ENCODE measurements at places on chromosomes 2 and 18. TPM values are rescaled to one million over a fixed set of nuclear protein-coding genes. Genes with fewer than 3 reads are reported as not detected.

FOXD4L1 gene
- total RNA-seq: 0.44 TPM

CD8A gene
- total RNA-seq: 2.0 TPM

NCKAP5 gene
- total RNA-seq: 10.5 TPM

DNA sequence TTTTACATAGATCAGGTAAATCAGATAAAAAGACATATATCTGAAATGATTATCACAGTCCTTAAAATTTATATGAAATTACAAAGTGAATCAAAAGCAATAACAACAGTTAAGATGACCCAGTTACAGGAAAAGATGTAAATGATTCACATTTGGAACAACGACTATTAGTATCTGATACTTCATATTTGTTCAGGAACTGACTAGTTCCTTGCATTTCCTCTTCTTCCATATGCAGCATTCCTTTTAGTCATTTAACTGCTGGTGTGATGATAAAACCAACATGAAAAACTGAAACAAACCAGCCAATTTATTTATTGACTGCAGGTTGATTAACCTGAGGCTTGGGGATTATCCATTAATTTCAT, 75.2 kb downstream of the RBMS1 start:
- no peaks in the 10 kb centered on the region for H3K4me1 ChIP-seq
- no peak overlapping the region for H3K4me3 ChIP-seq
- no peak for DNase-seq

DNA sequence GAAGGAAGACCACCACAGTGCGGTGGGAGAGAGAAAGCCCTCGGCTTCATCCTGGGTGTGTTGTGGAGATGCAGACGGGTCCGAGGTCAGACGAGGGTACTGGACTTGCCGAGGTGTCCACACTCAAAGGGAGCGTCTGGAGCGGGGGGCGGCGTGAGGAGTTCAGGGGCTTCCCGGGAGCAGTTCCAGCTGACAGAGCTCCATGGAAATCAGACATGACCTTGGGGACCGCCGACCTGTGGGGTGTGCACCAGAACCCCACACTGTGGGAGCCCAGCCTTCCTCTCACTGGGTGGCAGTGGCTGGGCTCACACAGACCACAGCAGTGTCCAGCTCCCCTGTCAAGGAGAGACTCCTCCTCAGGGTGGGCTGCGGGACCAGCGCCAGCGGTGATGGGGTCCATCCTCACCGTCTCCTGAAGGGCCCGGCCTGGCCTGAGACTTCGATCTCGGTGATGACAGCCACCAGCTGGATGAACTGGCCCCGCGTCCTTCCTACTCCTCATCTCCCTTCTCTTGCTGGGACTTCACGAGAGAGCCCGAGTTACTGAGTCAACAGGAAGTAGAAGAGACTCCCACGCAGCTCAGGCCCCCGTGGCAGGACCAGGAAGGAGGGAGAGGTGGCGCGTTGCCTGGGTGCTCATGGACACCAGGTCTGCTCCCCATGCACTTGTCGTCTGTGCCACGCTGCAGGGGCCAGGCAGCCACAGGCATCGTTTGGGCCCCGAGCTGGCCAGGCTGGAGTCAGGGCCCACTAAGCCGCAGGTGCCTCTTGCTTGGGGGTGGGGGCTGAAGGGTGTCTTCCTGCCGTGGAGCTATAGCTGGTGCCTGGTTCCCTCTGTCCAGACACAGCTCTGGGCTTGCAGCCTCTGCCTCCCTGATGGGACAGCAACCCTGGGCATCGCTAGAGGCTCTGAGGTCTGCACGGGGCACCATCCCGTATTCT, 101.9 kb upstream of the CTDP1 start:
- peaks cover 12% of the 10 kb centered on the region for H3K4me1 ChIP-seq
- H3K27ac ChIP-seq: peak overlapping the region; percentile 86
- H3K27me3 ChIP-seq: no peaks in the 10 kb centered on the region
- H3K4me3 ChIP-seq: no peak overlapping the region

DNA sequence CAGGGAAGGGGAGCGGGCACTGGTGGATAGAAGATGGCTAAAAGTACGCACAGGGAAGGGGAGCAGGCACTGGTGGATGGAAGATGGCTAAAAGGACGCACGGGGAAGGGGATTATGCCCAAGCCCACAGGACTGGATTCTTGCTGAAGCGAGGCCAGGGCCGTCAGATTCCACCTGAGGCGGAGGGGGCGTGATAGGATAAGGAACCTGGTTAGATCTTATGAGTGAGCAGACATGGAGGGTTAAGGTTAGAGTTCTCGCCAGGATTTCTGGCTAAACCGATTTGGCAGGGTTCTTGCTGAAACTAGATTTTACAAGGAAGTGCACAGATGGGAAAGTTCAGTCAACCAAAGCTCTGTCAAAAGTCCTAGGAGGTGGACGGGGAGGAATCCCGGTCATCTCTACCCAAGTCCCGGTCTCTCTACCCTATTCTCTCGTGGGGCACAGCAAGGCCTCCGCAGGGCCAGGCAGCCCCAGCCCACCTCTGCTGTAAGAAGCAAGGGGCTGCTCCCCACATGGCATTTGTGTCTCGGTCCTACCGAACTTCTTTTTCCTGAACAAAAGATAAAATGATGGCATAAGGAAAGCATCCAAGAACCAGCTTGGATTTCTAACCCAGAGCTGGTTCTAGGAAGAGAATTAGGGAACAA, 140.8 kb downstream of the PTGR3 start:
- H3K4me3 ChIP-seq: no peak overlapping the region
- DNase-seq: no peak
- H3K36me3 ChIP-seq: no peaks in the 10 kb centered on the region

GRCh38 chr2:225510796-225511195, 111.3 kb downstream of the NYAP2 start:
- H3K4me3 ChIP-seq: no peak overlapping the region
- H3K27me3 ChIP-seq: no peaks in the 10 kb centered on the region
- DNase-seq: no peak
- no peak overlapping the region for H3K27ac ChIP-seq
- H3K4me1 ChIP-seq: no peaks in the 10 kb centered on the region
- no peaks in the 10 kb centered on the region for H3K36me3 ChIP-seq

GRCh38 chr2:120990451-120990871, 254.8 kb downstream of the GLI2 start:
- no peak overlapping the region for H3K27ac ChIP-seq
- no peaks in the 10 kb centered on the region for H3K36me3 ChIP-seq
- H3K27me3 ChIP-seq: no peaks in the 10 kb centered on the region
- H3K4me1 ChIP-seq: no peaks in the 10 kb centered on the region
- H3K4me3 ChIP-seq: no peak overlapping the region
- no peak for DNase-seq

GRCh38 chr2:215773728-215774127, 239.6 kb downstream of the MREG start:
- no peaks in the 10 kb centered on the region for H3K36me3 ChIP-seq
- no peak overlapping the region for H3K27ac ChIP-seq
- no peaks in the 10 kb centered on the region for H3K4me1 ChIP-seq
- H3K27me3 ChIP-seq: no peaks in the 10 kb centered on the region
- H3K4me3 ChIP-seq: no peak overlapping the region

DNA sequence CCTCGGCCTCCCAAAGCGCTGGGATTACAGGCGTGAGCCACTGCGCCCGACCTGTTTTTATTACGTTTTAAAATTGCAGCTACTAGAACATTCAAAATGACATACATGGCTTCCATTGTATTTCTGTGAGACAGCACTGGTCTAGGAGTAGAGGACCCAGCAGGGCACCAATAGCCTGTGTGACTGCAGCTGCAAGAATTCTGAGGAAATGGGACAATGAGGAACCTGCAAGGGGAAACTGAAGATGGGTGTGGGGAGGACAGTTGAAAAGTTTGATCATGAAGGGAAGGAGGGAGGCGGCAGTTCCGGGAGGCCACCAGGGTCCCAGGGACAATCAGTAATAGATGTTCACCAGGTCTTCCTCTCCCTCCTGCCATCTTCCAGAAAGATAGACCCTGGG, 13.9 kb upstream of the DNPEP start:
- DNase-seq: no peak
- H3K27me3 ChIP-seq: no peaks in the 10 kb centered on the region
- peaks cover 5% of the 10 kb centered on the region for H3K4me1 ChIP-seq

GRCh38 chr2:44944102-44944951, 2.8 kb downstream of the SIX3 start:
- H3K27ac ChIP-seq: no peak overlapping the region
- no peak for DNase-seq
- H3K4me1 ChIP-seq: no peaks in the 10 kb centered on the region
- H3K27me3 ChIP-seq: no peaks in the 10 kb centered on the region
- peak overlapping the region; percentile 14 for H3K4me3 ChIP-seq

DNA sequence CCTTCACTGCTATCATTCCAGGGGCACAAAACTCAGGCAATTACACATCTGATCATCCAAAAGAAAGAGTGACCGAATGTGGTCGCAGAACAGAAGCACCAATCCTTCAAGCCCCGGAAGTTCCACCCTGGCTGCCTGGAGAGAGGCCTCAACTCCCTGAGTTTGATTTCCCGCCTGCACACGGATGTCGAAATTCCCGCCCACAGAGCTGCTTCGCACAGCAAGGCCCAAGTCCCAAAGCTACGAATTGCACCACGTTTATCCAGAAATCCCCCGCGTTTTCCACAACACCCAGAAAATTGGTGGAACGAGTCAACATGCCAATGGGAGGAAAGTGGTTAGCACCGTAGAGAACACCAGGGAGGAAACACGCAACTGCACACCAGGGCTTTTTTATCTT, 445.4 kb downstream of the EIPR1 start:
- no peak for DNase-seq
- no peaks in the 10 kb centered on the region for H3K4me1 ChIP-seq
- no peak overlapping the region for H3K4me3 ChIP-seq
- no peak overlapping the region for H3K27ac ChIP-seq

DNA sequence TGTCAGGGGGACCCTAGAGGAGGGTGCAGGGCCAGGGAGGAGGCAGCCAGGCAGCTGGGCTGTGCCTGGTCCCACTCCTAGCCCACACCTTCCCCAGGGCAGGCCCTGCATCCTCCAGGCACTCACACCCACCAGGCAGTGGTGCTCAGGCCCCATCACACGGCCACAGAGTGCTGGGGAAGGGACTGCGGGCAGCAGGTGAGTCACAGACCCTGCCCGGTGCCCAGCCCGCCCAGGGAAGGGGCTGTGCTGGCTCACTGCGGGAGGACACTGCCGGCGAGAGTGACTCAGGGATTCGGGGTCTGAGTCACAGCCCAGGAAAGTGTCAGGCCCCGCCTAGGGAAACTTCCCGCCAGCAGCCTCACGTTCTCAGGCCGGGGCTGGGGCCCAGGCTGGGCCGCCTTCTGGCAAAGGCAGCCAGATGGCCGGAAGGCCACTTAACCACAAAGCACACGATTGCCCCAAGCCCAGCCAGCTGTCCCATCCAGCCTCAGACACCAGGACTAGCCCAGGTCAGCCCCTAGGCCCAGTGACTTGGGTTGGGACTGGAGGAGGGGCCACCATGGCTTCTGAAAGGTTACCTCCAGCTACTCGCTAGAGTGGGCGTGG, 42.2 kb downstream of the BIN1 start:
- no peaks in the 10 kb centered on the region for H3K4me1 ChIP-seq
- peak; percentile 65 for DNase-seq
- no peak overlapping the region for H3K4me3 ChIP-seq
- no peaks in the 10 kb centered on the region for H3K27me3 ChIP-seq
- no peaks in the 10 kb centered on the region for H3K36me3 ChIP-seq
- H3K27ac ChIP-seq: peak overlapping the region; percentile 74

GRCh38 chr2:219174146-219174545, 2.6 kb downstream of the CNPPD1 start:
- H3K27ac ChIP-seq: no peak overlapping the region
- H3K27me3 ChIP-seq: no peaks in the 10 kb centered on the region
- no peak overlapping the region for H3K4me3 ChIP-seq
- no peak for DNase-seq
- no peaks in the 10 kb centered on the region for H3K36me3 ChIP-seq
- H3K4me1 ChIP-seq: peaks cover 13% of the 10 kb centered on the region

DNA sequence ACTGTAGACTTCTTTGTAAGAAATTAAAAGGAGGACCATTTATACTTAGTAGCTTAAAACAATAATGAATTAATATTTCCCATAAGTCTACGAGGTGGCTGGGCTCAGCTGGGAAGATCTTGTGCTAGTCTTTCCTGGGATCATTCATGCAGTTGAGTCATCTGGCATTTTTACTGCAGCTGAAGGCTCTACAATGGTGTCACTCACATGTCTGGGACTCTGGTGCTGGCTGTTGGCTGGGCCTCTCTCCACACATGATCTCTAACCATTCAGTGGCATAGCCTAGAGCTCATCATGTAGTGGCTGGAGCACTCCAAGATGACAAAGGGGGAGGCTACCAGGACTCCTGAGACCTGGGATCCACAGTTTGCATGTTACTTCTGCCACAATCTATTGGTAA, 35.5 kb downstream of the CLASP1 start:
- H3K4me3 ChIP-seq: no peak overlapping the region
- H3K27me3 ChIP-seq: no peaks in the 10 kb centered on the region
- no peaks in the 10 kb centered on the region for H3K4me1 ChIP-seq
- no peak for DNase-seq
- no peak overlapping the region for H3K27ac ChIP-seq
- no peaks in the 10 kb centered on the region for H3K36me3 ChIP-seq

DNA sequence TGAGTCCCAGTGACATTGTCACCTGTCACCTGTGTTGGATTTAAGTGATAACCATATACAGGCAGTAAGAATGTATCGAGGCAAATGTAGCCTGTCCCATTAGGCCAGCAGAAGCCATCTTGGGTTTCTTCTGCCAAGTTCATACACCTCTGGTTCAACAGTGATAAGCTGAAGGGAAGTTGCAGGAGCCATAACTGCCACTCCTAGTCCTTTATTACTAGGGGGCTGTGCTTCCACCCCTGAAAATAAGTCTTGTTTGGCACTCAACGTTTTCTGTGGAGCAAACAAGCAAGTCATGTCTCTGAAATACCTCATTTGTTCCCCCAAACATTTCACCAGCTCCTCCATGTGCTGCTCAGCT, 58.1 kb upstream of the ALPP start:
- no peak for DNase-seq
- H3K4me3 ChIP-seq: no peak overlapping the region
- H3K36me3 ChIP-seq: no peaks in the 10 kb centered on the region
- no peak overlapping the region for H3K27ac ChIP-seq
- no peaks in the 10 kb centered on the region for H3K27me3 ChIP-seq
- peaks cover 16% of the 10 kb centered on the region for H3K4me1 ChIP-seq

- no peak for DNase-seq
- no peaks in the 10 kb centered on the region for H3K36me3 ChIP-seq
- H3K4me3 ChIP-seq: no peak overlapping the region
- H3K27ac ChIP-seq: no peak overlapping the region
- H3K27me3 ChIP-seq: no peaks in the 10 kb centered on the region
- H3K4me1 ChIP-seq: no peaks in the 10 kb centered on the region
These were observed 230.5 kb downstream of the FIGN start for GRCh38 chr2:163505281-163505680.

- H3K27me3 ChIP-seq: no peaks in the 10 kb centered on the region
- DNase-seq: no peak
- no peaks in the 10 kb centered on the region for H3K36me3 ChIP-seq
- H3K4me1 ChIP-seq: peaks cover 3% of the 10 kb centered on the region
These were observed 50.0 kb downstream of the DPYSL5 start for GRCh38 chr2:26897807-26898479.

DNA sequence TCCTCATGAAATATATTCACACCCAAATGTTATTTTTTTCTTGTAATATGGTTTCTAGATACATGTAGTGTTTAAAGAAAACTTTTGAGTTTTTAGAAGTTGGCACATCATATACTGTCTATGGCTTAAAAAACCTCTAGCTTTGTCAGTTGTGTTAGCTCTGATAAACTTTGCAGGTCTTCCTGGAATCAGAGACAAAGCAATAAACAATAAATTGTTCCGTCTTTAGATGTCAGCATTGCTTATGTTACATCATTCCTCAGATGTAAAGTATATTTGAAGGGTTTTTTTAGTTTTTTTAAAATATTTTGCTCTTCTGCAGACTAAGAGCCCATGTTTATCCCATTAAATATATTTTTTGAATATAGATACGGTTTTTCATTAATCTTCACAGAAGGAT, 145.1 kb downstream of the GPD2 start:
- H3K36me3 ChIP-seq: no peaks in the 10 kb centered on the region
- H3K27me3 ChIP-seq: no peaks in the 10 kb centered on the region
- no peak overlapping the region for H3K27ac ChIP-seq
- H3K4me3 ChIP-seq: no peak overlapping the region
- no peak for DNase-seq
